ENCODE measurements at places on chromosomes 6 and 20. TPM values are rescaled to one million over a fixed set of nuclear protein-coding genes. Genes with fewer than 3 reads are reported as not detected.

GRCh38 chr20:32436968-32437367 lies 78.8 kb downstream of the ASXL1 start:
- no peak for DNase-seq

DNA sequence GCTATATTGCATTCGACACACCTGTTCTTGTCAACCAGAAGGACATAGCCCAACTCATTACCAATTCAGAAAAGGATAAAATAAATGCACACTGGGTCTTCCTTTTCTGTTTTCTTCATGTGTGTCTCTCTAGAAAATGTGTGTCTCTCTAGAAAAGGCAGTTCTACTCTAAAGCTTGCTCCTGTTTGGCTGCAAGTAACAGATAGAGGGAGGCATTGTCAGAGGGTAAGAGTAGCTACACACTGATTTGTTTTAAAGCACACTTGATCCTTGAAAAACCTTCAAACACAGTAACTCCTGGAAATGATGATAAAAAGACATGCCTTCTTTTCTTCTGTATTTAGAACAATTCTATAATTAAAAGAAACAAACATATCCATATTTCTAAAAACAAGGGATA lies 21.3 kb downstream of the GRM1 start:
- no peak for DNase-seq

DNA sequence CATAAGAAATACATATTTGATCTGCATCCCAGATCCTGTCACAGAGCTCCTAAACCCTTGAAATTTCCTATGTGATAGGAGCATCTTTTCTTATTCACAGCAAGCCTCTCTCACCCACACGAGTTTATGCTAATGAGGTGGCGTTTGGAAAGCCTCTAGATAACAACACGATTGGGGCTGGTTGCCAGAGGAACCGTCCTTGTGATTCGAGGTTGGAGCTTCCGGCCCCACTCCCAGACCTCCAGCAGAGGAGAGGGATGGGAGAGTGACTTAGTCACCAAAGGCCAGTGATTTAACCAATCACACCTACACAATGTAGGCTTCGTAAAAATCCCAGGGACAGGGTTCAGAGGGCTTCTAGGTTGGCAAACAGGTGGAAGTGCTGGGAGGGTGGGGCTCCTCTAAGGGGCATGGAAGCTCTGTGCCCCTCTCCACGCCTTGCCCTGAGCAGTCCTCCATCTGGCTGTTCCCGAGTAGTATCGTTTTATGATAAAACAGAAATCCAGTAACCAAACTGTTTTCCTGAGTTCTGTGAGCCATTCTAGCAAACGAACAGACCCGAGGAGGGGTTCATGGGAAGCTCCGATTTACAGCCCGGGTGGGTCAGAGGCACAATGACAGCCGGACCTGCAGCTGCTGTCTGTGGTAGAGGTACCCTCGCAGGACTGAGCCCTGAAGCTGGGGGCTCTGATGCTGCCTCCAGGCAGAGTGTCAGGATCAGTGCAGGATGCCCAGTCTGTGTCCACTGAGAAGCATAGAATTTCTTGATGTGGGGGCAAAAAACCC lies 238.1 kb upstream of the ARID1B start:
- DNase-seq: no peak

DNA sequence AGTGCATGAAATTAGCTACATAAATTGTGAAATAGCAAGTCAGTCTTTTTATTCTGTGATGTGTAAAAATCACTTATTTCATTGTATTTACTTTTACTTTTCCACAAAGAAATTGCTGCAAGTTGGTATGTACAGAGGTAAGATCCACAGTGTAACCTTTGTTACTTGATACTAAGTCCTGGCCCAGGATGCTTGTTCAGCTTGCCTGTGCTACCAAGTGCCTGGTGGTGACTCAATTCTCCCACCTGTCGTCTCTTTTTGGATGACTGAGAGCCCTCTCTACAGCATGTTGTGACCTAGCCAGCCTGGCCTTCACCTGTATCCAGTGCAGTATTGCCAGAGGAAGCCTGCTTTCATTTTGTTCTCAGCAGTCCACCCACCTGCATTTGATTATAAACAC lies 54.9 kb downstream of the ANKRD6 start:
- no peak for DNase-seq

GRCh38 chr20:6866741-6867140 lies 99.3 kb downstream of the BMP2 start:
- DNase-seq: no peak

GRCh38 chr6:162705736-162706135 lies 21.8 kb downstream of the PRKN start:
- DNase-seq: no peak

- DNase-seq: no peak
Measured at GRCh38 chr20:8661229-8661952, 407.5 kb upstream of the PLCB4 start.

- no peak for DNase-seq
Measured at GRCh38 chr6:147709396-147710272, 201.1 kb downstream of the SAMD5 start.

GRCh38 chr20:55264703-55265239 lies 740.5 kb downstream of the CBLN4 start:
- DNase-seq: no peak

DNA sequence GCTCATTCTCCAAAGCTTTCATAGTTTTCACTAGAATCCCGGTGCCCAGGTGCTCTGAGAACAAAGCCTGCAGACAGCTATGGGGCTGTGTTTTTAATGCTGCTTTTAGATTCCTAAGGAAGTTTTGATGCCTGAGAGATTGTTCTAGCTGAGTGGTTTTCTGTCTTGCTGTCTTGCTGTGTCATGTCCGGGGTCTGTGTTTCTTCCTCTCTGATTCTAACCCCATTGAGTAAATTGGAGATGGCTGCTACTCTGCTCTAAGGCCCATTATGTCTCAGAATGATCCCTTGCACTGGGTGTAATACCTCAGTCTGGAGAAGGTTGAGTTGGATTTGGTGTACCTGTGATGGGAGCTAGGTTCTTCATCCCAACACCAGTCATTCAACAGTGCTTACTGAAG lies 63.4 kb downstream of the ARID1B start:
- DNase-seq: no peak

- no peak for DNase-seq
Measured at GRCh38 chr6:117188627-117189201, 76.6 kb upstream of the VGLL2 start.

TMEM170B gene
- 2.7 TPM for total RNA-seq

C6orf163 gene
- total RNA-seq: 4.7 TPM

TUBB2A gene
- 17.2 TPM for total RNA-seq

REM1 gene
- total RNA-seq: 4.9 TPM

CLIC5 gene
- total RNA-seq: 3.2 TPM

CPNE5 gene
- 3.9 TPM for total RNA-seq

TEAD3 gene
- total RNA-seq: 41.1 TPM

ZBTB22 gene
- 27.5 TPM for total RNA-seq
